ENCODE measurements at places on chromosomes 3 and 15.
A peak's percentile ranks its signal among the peaks of the same experiment; 100 is the strongest.

- DNase-seq: no peak
Observed at GRCh38 chr15:39609166-39609916, 28.5 kb downstream of the THBS1 start.

- peak; percentile 49 for DNase-seq
Observed at GRCh38 chr15:98647026-98647773, 1.1 kb upstream of the IGF1R start.

DNA sequence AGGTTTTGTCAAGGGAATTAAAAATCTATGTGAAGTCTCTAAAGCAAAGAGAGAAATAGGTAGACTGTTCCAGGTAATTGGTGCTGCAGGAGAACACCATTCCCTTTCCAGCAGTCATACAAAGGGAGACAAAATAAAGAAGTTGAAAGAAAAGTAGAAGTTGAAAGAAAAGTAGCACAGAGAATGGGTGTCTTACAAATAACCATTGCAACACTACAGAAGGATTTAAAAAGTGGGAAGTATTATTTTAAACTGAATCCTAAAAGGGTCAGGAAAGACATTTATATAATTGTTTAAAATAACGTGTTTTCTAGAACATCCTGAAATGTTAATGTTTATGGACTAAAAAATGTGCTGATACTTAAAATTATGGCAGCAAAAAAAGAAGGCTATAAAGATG is 223.8 kb downstream of the RSRC1 start:
- DNase-seq: no peak

GRCh38 chr3:123314359-123315270 is 112.9 kb downstream of the SEC22A start:
- DNase-seq: no peak

GRCh38 chr3:99635348-99635747 is 3.0 kb upstream of the COL8A1 start:
- no peak for DNase-seq

- DNase-seq: no peak
Observed at GRCh38 chr3:118692416-118692815, 342.2 kb downstream of the IGSF11 start.

DNA sequence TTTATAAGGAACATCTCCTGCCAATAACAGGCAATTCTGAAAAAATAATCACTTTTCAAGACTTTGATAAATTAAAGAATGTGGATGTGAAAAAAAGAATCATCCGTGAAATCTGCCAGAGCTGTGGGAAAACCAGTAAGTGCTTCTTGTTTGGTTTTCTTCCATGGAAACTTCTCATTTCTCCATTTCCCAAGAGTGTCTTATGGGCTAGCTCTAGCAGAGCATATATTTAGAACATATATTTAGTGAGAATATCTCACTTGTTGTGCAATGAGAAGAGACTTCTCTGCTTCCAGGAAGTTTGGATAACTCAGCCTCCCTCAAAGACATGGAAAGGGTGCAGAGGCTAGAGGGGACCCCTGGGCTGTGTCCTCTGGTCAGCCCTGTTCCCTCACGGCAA is 49.9 kb downstream of the COL6A5 start:
- no peak for DNase-seq

- DNase-seq: no peak
Observed at GRCh38 chr15:82314769-82315518, 34.3 kb downstream of the GOLGA6L10 start.

DNA sequence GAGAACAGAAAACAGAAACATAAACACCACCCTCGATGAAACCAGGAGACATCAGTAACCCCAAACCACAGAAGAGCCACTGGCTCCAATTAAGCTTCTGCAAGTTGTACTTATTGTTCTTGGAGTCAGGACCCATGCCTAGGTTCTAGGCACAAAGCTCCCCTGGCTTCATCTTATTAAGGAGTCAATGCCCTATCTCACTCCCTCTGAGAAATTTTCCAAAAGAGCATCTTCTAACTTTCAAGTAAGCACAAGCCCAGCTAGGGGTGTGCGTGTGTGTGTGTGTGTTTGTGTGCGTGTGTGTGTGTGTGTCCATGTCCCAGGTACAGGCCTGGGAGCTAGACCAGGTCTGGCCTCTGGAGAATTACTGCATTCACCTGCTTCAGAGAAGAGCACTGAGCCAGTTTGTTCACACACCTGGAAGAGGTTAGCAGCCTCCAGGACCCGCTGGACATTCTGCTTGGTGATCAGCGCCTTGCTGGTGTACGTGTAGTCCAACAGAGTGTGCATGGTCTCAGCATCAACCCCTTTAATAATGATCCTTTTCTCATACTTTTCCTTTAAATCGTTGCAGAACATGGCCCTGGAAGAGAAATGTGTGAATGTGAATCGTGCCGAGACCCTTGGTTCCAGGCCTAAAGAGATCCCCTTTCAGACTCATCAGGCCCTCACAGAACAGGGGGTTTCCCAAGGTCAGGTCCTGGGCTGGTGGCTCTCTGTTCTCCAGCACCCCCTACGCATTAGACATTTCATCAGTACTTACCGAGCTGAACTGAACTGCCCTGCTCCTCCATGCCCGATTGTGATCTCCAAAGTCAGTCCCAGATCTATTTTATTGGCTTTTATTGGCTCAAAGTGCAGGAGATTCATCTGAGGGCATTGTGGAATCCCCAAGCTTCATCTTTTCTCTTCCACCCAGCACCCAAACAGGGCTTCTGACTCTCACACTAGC is 27.8 kb downstream of the KLHL6 start:
- DNase-seq: no peak

- DNase-seq: peak; percentile 15
Observed at GRCh38 chr15:72306211-72306785, 13.7 kb downstream of the CELF6 start.

DNA sequence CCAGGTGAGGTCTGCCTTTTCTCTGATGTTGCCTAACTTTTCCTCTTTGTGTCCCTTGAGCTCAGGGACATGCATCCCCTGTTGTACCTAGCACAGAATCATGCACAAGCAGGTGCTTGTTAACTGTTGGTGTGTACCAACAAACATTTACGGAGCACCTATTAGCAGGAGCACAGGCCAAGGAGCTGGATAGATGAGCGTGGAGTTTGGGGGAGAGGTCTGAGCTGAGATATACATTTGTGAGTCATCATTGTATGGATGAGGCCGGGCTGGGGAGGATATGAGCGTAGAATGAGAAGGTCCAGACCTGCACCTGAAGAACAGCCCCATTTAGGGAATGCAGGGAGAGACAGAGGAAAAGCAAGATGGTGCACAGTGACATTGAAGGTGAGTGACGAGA is 53.4 kb downstream of the SMAD3 start:
- DNase-seq: no peak

DNA sequence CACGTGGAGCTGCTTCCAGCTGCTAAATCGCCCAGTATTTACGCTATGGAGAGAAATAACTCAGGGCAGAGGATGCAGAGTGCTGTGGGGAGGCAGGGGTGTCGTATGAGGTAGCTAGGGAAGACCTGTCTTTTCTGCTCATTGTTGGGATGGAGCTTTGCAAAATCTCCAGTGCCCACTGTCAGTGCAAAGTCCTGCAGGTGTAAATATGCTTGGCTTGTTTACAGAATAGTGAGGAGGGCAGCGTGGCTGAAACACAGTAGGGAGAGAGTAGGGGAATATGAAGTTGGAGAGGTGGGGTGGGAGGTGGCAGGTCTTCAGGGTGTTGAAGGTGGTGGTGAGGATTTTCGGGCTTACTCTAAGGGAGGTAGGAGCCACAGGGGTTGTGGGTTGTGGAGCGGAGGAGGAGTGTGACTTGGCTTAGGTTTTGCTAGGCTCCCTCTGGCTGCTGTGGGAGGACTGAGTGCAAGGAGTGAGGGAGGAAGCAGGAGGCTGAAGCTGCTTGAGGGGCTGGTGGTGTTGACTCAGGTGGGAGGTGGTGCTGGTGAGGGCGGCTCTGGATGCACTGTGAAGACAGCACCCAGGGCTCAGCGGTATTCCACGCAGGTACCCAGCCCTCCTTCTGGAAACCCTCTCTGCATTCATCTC is 125.7 kb downstream of the FBLN2 start:
- DNase-seq: no peak

DNA sequence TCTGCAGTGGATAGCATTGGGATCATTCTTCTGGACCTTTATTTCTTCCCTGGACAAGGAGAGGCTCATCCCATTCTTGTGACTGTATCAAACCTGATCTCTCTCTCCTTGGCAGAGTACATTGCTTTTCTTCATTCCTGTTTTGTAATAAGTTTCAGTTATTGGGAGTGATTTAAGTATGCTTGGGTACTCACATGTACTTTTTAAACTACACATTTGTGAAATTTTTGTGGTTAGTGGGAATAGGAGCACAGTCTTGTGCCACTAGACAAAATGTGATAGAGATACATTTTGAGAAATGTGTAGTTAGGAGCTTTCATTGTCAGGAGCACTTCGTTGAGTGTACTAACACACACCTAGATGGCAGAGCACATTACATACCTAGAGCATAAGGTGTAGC is 262.6 kb downstream of the C3orf38 start:
- DNase-seq: no peak

- DNase-seq: no peak
Observed at GRCh38 chr3:126510308-126510910, 7.2 kb downstream of the UROC1 start.

- no peak for DNase-seq
Observed at GRCh38 chr3:64223791-64224745, 1.2 kb downstream of the PRICKLE2 start.

GRCh38 chr3:119258915-119259314 is 18.2 kb upstream of the B4GALT4 start:
- DNase-seq: no peak

DNA sequence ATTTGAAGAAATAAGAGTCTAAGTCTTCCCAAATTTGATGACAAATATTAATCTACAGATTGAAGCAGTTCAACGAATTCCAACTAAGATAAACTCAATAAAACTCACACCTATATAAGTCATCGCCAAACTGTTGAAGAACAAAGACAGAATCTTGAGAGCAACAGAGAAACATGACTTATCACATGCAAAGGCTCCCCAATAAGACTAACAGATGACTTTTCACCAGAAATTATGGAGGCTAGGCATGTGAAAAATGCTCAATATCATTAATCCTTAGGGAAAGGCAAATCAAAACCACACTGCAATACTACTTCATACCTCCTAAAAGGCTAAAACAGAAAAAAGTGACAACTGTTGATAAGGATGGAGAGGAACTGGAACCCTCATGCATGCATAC is 517.6 kb upstream of the SUCLG2 start:
- DNase-seq: no peak

GRCh38 chr3:177314897-177315296 is 117.6 kb upstream of the TBL1XR1 start:
- no peak for DNase-seq

- DNase-seq: no peak
Observed at GRCh38 chr3:70546679-70547078, 234.2 kb upstream of the MDFIC2 start.

DNA sequence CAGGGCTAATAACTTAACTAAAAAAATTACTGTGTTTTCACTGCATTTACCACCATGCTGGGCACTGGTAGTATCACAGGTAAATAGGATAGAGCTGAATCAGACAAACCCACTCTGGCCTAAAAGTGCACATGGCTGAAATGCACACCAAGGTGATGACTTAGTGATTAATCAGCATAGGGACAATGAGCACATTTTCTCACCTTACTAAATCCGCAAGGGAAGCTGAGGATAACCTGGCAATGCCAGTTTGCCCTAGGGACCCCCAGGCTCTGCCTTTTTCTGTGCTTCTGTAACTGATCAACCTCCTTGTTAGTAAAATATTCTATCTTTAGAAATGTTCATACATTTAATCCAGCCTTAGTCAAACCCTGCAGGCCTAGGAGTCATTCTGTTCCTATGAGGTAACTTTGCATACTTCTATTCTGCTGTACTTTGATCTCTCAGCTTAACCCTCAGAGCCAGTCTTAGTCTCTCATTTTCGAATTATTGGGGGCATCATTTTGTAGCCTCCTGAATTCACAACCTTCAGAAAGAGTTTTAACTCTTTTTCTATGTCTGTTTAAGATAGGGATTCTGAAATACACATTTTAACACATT is 562.9 kb upstream of the KCNMB2 start:
- no peak for DNase-seq

DNA sequence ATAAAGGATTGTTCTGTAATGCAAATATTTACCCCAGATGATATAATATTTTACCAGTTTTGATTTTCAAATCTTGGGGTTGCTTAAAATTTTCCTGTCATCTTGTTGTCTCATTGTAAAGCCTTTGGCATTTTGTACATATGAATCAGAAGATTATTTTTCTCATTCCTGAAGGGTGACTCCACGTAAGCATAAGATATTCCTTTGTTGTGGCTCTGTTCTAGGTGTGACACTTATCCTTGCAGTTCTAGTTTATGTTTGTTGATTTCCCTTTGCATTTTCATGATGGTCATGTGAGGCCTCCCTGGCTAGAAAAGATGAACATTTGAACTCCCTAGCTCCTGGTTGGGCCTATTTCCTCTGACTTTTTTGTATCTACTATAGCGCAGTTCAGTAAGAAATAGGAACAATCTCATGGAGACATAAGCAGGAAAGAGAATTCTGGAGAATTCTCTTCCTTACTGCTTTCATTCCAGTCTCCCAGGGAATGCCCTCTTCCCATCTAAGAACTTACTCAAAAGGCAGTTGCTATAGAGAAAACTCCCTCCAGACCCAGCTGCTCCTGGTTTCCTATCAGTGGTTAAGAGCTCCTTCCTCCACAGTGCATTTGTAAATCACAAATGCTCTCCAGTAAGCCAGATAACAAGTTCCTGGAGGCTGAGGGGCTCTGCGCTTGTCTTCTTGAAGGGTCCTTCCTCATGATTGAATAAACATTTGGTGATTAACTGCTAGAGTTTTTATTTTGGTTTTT is 124.7 kb downstream of the WNT5A start:
- no peak for DNase-seq

DNA sequence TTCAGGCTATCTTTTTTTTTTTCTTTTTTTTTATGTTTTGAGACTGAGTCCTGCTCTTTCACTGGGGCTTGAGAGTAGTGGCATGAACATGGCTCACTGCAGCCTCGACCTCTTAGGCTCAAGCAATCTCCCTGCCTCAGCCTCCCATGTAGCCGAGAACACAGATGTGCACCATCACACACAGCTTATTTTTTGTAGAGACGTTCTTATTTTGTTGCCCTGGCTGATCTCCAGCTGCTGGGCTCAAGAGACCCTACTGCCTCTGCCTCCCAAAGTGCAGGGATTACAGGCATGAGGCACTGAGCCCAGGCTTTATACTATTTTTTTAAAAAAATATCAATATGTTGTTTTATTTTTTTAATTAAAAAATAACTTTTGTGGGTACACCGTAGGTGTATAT is 467.3 kb downstream of the CADM2 start:
- DNase-seq: no peak

GRCh38 chr15:88249220-88249619 is 7.3 kb downstream of the NTRK3 start:
- DNase-seq: no peak
